Activated T-cell treated with anti-CD3 and anti-CD28 coated beads, Interleukin-2, amount 50 U/mL, for 4 hours (primary cell): ENCODE measurements at places on chromosomes 12 and 14. TPM values are rescaled to one million over a fixed set of nuclear protein-coding genes. Genes with fewer than 3 reads are reported as not detected.

DEGS2 gene
- total RNA-seq: 0.40 TPM

GRCh38 chr14:20799892-20800544 lies 2.6 kb downstream of the RNASE1 start:
- DNase-seq: no peak

DNA sequence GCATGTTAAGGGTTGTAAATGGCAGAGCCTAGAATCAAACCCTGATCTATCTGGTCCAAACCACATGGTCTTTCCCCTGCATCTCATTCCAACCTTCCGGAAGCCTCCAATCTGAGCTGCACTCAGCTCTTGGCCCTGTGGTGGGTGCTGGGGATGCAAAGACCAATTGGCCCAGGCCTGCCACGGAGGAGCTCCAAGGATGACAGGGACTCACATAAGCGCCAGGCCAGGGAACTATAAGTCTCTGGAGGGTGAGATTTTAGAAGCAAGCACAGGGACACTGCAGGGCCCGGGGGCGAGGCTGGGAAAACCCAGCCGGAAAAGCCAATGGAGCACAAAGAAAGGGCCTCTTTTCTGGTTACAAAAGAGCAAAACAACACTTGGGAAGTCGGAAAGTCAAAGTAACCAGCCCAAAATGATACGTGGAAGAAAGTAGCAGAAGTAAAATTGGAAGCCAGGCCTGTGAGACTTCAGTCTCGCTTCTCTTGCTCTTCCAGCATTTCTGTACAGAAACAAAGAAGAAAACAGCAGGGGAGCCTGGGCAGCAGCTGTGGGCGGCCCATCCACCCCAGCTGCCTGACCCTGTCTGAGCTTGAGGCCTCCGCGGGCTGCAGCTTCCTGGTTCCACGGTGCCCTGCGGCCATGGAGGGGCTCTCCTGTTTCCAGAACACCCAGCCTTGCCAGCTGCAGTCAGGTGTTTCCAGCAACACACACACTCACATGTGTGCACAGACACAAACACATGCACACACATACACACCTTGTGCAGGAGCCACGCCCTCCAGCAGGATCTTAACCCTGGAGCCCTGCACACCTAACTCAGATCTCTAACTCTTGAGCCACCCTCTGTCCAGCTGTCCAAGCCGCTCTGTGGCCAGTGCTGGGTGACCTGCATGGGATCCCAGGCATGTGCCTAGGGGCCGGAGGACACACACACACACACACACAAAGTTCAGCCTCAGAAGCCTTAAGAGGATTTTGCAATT lies 178.2 kb downstream of the BCL11B start:
- DNase-seq: no peak

OVCH1 gene
- total RNA-seq: not detected

DNA sequence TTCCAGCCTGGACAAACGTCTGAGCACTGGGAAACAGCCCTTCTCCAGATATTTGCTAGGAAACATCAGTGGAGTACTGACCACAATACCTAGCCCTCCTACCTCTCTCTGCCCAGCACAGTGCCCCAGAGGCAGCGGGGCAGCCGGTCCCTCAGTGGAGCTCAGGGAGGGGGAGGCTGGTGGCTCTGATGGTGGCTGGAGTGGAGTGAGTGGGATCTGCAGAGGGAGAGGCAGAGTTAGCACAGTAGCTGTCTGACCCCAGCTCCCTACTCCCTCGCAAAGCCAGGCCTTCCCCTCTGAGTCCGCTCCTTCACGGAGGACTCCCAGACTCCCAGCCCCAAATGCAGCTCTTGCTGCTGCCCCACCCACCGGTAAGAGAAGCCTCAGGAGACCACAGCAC lies 30.0 kb downstream of the NCKAP5L start:
- DNase-seq: no peak

- DNase-seq: no peak
Measured at GRCh38 chr12:53300187-53300586, 692 bp downstream of the MYG1 start.

DNA sequence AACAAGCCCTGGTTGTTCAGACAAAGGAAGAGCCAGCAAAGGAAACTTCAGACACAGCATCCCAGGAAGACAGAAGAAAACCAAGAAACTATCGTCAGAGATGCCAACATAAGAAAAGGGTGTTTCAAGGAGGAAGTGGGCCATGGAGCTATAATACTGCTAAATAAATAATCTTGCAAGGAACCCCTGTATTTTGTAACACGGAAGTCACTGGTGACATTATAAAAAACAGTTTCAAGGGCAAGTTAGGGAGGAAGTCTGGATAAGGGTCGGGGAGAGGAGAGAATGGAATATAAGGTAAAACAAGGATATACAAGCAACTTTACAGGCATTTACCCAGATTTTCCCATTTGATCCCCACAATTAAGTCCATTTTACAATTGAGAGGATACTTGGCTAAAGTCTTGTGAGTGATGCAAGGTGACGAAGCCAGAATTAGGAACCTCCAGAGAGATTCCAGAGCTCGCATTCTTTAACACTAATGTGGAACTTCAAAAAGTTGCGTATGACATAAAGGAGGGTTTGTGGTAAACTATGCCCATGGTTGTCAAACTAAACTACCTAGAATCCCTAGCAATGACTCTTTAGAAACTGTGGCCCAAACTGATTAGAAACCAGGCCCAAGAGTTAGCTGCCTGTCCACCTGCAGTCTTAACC lies 46.4 kb downstream of the PPM1H start:
- no peak for DNase-seq

GRCh38 chr14:100115726-100116125 lies 43.7 kb downstream of the DEGS2 start:
- no peak for DNase-seq

DNA sequence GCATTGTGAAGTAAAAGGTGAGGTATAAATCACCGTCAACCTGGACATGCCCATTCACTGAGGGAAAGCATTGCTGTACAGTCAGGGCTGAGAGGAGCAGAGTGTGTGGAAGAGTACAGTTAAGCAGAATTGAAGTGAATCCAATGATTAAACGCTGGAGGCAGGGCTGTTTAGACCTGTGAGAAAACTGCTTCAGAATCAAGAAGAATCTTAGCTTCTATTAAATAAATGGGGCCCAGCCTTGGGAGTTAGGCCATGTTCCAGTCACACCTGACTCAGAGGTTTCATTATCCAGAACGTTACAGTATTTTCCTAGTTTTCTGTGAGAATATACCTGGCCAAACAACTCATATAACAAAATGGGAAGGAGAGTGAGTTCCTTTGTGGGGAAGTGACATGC lies 86.9 kb downstream of the ATP23 start:
- DNase-seq: no peak

TGFB3 gene
- 4.1 TPM for total RNA-seq

GRCh38 chr12:98385641-98386040 lies 129.7 kb upstream of the TMPO start:
- DNase-seq: no peak

DNA sequence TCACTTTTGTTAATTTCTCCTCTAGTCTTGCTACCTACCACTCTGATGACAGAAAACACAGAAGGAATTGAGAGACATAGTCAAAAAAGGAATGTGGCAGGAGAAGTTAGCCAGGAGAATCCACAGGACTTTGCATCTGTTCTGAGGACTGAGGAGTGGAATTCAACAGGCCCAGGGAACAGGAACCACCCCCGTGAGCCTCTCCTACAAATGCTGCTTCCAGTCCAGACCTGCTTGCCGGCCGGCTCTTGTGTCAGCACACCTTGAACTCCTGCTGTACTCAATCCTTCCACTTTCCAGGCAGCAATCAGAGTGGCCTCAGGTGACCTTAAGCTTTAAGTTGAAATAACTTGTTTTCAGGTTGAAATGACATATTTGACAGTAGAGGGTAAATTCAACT lies 903.1 kb downstream of the BCL11B start:
- no peak for DNase-seq

GRCh38 chr12:49797449-49797776 lies 30.8 kb downstream of the NCKAP5L start:
- DNase-seq: no peak

DNA sequence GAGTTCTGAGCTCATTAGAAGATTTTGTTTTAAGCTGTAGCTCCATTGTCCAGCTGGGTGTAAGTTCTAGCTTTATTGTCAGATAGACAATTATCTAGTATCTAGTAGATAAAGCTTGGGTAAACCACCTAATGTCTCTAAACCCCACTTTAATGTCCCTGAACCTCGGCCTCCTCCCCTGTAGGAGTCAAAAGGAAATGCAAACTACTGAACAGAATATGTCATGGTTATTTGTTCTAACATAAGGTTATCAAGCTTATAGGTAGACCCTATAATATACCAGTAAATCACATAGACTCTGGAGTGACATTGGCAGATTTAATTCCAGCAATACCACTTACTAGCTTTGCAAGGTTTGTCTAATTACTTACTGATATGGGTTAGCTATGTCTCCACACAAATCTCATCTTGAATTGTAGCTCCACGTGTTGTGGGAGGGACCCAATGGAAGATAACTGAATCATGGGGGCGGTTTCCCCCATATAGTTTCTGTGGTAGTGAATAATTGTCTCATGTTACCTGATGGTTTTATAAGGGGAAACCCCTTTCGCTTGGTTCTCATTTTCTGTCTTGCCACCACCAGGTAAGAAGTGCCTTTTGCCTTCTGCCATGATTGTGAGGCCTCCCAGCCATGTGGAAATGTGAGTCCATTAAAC lies 29.4 kb downstream of the BCAT1 start:
- no peak for DNase-seq

EGLN3 gene
- 2.8 TPM for total RNA-seq

DNA sequence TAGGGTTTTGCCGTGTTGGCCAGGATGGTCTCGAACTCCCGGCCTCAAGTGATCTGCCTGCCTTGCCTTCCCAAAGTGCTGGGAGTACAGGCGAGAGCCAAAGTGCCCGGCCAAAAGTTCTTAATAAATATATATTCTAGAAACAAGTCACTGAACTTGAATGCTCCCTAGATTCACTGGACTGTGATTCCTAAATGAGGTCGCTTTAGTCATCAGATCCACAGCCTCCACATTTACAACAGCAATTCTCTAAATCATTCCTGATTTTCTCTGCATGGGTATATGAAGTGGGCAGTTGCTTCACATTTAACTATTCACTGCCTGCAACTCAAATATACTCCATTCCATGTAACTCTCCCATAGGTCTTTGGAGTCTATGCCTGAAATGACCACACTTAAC lies 813.0 kb downstream of the GALC start:
- no peak for DNase-seq

LETMD1 gene
- 42.5 TPM for total RNA-seq
